ENCODE measurements at places on chromosomes 11 and 22.
A peak's percentile ranks its signal among the peaks of the same experiment; 100 is the strongest.

DNA sequence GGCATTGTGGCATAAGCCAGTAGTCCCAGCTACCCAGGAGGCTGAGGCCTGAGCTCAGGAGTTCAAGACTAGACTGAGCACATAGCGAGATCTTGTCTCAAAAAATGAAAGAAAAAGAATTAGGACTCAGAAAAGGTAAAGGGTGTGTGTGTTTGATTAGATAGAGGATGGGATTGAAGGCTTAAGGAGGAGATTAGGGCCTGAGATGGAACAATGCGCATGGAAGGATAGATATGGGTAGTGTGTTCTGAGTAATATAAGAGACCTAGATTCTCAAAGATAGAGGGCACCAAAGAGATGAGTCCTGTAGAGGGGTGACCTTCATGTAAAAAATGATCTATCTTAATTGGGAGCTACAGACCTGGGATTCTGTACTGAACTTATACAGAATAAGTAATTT is 17.3 kb upstream of the RAB30 start:
- DNase-seq: no peak

GRCh38 chr11:69126286-69126685 is 29.4 kb upstream of the SMIM38 start:
- no peak for DNase-seq

DNA sequence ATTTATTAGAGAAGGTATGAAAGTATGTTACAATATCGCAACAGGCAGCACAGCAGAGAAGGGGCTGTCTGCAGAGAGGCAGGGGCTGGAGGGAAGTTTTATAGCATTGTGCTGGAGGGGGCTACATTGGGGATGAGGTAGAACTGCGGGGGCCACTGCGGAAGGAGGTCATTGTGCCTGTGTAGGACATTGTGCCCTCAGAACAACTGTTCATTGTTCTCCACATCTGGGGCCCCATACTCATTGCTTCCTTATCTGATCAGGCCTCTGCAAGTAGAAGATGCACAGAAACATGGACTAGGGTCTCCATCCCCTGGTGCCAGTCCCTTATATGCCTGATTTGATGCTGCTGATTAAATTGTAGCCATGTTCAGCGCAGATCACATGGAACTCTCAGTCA is 12.1 kb downstream of the NADSYN1 start:
- no peak for DNase-seq

GRCh38 chr22:42819412-42820044 is 37.5 kb downstream of the ARFGAP3 start:
- DNase-seq: no peak

GRCh38 chr11:45647786-45648185 is 17.6 kb downstream of the CHST1 start:
- peak; percentile 30 for DNase-seq

- DNase-seq: no peak
Observed at GRCh38 chr11:1049431-1049891, 12.9 kb upstream of the MUC6 start.

GRCh38 chr22:42869888-42870480 is 12.9 kb upstream of the ARFGAP3 start:
- no peak for DNase-seq

GRCh38 chr11:87493516-87493915 is 455.8 kb downstream of the TMEM135 start:
- DNase-seq: no peak

- DNase-seq: no peak
Observed at GRCh38 chr22:39132871-39133524, 19.5 kb downstream of the CBX7 start.

DNA sequence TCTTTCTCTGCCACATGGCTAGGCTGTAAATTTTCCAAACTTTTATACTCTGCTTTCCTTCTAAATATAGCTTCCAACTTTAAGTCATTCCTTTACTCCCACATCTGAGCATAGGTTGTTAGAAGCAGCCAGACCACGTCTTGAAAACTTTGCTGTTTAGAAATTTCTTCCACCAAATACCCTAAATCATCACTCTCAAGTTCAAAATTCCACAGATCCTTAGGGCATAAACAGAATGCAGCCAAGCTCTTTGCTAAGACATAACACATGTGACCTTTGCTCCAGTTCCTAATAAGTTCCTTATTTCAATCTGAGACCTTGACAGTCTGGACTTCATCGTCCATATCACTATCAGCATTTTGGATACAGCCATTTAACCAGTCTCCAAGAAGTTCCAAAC is 749.9 kb downstream of the METTL15 start:
- no peak for DNase-seq

DNA sequence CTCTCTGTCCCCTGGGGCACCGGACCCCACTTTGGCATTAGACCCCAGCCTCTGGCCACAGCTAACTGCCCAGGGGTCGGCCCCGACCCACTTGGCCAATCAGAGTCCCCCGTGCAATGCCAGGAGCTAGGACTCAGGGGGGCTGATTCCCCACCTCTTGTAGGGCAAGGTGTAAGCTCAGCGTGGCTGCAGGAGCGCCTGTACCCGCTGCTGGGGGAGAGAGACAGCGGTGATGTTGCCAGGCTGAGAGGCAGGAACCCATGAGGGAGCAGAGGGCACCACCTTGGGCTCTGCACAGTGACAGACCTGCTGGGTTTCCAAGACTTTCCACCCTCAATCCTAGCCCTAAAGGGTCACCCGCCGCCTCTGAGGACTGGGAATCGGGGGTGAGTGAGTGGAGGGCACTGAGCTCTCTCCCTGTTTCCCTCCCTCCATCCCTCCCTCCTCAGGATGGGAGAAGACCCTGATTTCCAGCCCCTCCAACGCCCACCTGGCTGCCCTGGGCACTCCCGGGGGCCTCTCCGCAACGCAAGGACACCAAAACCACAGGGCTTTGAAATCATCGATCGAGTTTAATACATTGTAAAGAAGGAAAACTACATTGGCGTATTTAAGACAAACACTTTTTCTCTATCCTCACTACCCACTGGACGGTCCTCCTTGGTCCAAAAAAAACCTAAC is 128.4 kb downstream of the ARHGAP8 start:
- DNase-seq: no peak

DNA sequence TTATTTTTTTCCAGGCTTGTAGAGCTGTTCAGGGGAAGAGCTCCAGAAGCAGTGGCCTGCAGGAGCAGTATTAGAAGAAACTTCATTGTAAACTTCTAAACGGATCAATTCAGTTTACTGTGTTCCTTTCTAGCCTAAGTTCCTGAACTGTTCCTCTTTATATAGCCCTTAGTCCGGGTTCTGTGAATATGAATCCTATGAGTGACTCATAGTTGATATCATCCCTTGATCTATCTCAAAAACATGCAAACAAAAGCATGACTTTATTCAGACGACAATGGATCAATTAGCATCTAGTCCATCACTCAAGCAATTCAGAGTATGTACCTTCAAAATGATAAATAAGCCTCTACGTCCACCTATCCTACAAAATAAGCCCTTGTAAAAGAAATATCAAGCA is at the start of gene MMP12:
Gene MMP12, minus strand, starts transcription at position 131 of the 400 bp plus-strand sequence. Its CDS starts 45 bp downstream, at position 86.
- DNase-seq: no peak

- no peak for DNase-seq
Observed at GRCh38 chr11:69280994-69281393, 13.0 kb upstream of the MYEOV start.

- no peak for DNase-seq
Observed at GRCh38 chr11:31096191-31096805, 273.2 kb downstream of the DCDC1 start.

GRCh38 chr11:117852309-117852708 is 24.1 kb downstream of the FXYD6 start:
- DNase-seq: no peak

DNA sequence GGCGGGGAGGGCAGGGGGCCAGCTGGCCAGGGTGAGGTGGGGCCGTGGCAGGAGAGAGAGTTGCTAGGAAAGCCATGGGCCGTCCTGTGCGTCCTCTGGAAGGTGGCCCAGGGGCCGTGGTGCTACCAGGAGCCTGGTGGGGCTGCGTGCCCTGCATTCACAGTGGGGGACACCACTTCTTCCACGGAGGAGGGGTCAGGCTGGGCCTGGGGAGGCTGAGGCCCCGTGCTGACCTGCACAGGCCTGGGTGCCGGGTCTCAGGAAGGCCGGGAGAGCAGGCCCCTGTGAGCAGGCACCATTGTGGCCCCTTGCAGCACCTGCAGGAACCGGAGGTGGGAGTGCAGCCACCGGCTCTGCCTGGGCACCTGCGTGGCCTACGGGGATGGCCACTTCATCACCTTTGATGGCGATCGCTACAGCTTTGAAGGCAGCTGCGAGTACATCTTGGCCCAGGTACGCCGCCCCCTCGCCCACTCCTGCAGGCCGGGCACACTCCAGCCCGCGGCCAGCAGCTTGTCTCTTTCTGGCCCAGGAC is 12.0 kb downstream of the MUC5B start:
- DNase-seq: no peak

DNA sequence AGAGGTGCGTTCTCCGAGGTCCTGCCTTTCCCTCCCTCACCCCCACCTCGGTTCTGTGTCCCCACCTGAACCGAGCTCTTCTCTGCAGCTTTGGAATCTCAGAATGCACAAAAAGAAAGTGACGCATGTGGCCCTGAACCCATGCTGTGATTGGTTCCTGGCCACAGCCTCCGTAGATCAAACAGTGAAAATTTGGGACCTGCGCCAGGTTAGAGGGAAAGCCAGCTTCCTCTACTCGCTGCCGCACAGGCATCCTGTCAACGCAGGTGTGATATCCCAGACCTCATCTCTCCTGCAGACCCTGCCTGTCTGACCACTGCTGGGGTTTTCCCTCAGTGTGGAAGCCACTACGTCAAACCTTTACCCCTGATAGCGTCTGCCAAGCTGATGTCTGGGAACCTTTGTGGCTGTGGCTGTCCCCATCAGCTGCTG is 13.9 kb downstream of the ACP2 start:
- peak; percentile 89 for DNase-seq

DNA sequence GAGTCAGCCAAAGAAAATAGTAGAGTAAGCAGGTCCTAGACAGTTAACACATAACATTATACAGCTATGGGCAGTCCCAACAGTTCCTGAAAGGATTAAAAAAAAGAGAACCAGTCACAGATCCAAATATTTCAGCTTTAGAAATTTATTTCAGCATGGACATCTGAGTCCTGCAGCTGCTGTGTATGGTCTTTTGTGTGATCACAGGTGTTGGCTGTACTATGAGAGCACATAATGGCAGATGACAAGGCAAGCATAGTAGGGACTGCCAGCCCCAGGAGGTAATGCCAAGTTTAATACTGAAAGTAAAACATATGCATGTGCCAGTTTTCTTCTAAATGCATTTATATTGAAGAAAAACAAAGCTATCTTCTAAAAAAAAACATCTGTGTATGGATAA is 158.1 kb downstream of the GRIA4 start:
- no peak for DNase-seq

GRCh38 chr22:35971456-35972119 is 57.0 kb downstream of the RBFOX2 start:
- DNase-seq: peak; percentile 39

- DNase-seq: no peak
Observed at GRCh38 chr11:27912916-27913315, 195.0 kb downstream of the KIF18A start.
